ENCODE measurements at places on chromosomes 7 and 10.

DNA sequence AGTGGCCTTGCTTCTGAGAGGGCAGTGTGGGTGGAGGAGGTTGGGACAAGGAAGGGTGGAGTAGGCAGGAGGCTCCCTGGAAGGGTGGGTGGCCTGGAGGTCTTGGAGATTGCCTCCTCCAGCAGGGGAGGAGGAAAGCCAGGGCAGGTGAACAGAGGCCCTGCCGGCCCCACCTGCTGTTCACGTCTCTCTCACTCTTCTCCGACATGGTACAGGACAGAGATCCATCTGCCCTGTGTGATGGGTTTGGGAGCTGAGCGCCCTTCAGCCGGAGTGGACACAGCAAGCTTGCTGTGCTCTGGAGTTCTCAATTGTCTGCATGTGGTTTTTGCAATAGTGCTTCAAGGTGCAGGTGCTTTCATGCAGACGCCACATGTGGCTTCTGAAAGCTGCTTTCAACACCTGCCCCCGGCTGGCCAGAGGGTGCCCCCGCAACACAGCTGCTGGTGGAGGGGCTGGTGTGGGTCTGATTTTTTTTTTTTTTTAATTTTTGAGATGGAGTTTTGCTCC is 82.8 kb upstream of the GNA12 start:
- DNase-seq, result no peak

DNA sequence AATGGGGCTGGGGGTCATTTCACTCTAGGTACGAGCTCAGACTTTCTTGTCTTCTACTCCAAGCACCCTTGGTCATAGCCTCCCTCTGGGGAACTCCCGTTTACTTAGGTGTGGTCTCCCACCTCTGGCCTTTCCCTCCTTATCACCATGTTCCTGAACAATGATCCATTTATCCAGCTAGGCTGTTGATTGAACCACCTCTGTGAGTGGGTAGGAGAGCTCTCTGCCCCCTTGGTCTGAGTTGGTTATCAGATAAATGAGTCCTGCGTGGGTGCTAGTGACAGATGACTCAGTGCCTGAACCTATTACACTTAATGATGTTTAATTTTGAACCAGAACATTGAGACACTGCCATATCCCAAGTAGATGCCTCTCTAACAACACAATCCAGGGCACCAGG is 9.4 kb downstream of the BLNK start:
- DNase-seq, result no peak

- DNase-seq, result no peak
Measured at GRCh38 chr10:13146379-13146778, 15.0 kb upstream of the MCM10 start.

DNA sequence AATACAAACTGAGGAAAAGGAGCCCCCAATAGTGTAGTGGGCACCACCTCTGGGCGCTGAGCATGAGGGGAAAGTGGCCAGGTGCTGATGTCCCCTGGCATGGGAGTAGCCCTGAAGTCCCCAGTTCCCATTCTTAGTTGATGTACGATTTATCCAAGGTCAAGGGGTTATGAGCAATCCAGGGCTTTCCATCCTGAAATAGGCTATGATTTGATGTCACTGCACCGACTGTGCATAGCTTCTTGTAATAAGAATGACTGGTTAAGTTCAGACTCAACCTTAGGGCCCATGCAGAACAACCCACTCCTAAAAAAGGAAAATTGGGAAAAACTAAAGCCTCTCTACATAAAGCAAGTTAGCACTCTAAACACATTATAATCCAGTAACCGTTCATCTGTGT is 4.4 kb downstream of the FRAT1 start:
- DNase-seq, result no peak

- DNase-seq, result no peak
Measured at GRCh38 chr7:38311329-38311937, 38.0 kb upstream of the TARP start.

DNA sequence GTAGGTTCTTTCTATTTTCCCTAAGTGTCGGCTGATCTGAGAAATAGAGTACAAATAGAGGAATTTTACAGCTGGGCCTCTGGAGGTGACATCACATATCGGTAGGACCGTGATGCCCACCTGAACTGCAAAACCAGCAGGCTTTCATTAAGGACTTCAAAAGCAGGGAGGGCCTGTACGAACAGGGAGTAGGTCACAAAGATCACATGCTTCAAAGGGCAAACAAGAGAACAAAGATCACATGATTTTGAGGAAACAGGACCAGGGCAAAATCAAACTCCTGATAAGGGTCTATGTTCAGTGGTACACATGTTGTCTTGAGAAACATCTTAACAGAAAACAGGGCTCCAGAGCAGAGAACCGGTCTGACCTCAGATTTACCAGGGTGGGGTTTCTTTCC is 88.9 kb downstream of the CNNM2 start:
- no peak for DNase-seq
